ENCODE measurements at places on chromosomes 4 and X. TPM values are rescaled to one million over a fixed set of nuclear protein-coding genes. Genes with fewer than 3 reads are reported as not detected.

DNA sequence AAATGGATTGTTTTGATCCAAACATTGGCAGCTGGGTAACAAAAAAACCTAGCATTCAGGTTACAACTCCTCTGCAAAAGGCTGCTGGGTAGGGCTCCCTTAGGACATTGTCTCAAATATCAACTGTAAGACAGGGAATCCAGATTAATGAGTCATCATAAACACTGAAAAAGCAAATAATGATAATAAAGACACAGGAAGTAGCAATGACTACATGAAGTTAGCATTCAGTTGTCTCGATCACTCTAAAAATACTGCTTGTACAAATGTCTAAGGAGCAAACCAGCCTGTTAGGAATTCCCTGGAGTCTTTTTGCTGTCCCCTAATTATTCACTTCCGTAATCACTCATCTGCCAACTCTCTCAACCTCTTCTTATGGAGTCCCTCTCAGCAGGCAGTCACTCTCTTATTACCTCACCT is 259.2 kb downstream of the GPC3 start:
- H3K27ac ChIP-seq: no peak overlapping the region
- H3K4me1 ChIP-seq: no peaks in the 10 kb centered on the region
- no peak overlapping the region for H3K4me3 ChIP-seq
- no peaks in the 10 kb centered on the region for H3K36me3 ChIP-seq
- H3K27me3 ChIP-seq: no peaks in the 10 kb centered on the region

GRCh38 chr4:112901962-112902411 is 147.5 kb upstream of the ANK2 start:
- no peaks in the 10 kb centered on the region for H3K36me3 ChIP-seq
- DNase-seq: no peak
- no peaks in the 10 kb centered on the region for H3K27me3 ChIP-seq
- H3K4me3 ChIP-seq: no peak overlapping the region

GRCh38 chr4:39745920-39746319 is 48.0 kb downstream of the UBE2K start:
- H3K36me3 ChIP-seq: peaks cover 19% of the 10 kb centered on the region
- H3K27ac ChIP-seq: no peak overlapping the region

The SERTM2 gene
- not detected for total RNA-seq
